Activated CD4-positive, alpha-beta T cell treated with anti-CD3 and anti-CD28 coated beads, Interleukin-2, amount 50 U/mL, for 24 hours (primary cell): ENCODE measurements at places on chromosomes 13 and 19.

GRCh38 chr13:107580741-107581412, 634.5 kb downstream of the LIG4 start:
- no peak for DNase-seq

DNA sequence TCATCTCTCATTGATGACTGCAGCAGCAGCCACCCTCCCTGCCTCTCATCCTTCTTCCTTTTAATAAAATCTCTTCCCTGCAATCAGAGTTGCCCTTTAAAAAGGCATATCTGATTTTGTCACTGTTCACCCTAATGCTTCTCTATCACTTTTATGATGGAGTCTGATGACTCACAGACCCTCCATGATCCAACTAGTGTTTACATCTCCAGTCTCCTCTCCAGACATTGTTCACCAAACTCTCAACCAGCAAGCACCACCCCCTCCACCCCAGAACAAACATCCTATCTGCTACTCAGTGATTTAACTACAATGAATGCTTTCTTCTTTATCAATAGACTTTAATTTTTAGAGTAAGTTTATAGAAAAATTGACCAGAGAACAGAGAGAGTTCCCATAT, 59.5 kb downstream of the TNFSF11 start:
- DNase-seq, result no peak

- no peak for DNase-seq
These were observed 13.8 kb upstream of the UQCR11 start for GRCh38 chr19:1619094-1619439.

GRCh38 chr19:19627621-19628500, at the start of gene LPAR2:
LPAR2 (minus strand) TSS chr19:19628220; CDS start chr19:19627275, 945 bp downstream.
- DNase-seq, result peak; percentile 47

- DNase-seq, result no peak
These were observed 379.2 kb upstream of the MIR17HG start for GRCh38 chr13:90968166-90968904.
